ENCODE measurements at places on chromosomes 3 and 15.
A peak's percentile ranks its signal among the peaks of the same experiment; 100 is the strongest.

DNA sequence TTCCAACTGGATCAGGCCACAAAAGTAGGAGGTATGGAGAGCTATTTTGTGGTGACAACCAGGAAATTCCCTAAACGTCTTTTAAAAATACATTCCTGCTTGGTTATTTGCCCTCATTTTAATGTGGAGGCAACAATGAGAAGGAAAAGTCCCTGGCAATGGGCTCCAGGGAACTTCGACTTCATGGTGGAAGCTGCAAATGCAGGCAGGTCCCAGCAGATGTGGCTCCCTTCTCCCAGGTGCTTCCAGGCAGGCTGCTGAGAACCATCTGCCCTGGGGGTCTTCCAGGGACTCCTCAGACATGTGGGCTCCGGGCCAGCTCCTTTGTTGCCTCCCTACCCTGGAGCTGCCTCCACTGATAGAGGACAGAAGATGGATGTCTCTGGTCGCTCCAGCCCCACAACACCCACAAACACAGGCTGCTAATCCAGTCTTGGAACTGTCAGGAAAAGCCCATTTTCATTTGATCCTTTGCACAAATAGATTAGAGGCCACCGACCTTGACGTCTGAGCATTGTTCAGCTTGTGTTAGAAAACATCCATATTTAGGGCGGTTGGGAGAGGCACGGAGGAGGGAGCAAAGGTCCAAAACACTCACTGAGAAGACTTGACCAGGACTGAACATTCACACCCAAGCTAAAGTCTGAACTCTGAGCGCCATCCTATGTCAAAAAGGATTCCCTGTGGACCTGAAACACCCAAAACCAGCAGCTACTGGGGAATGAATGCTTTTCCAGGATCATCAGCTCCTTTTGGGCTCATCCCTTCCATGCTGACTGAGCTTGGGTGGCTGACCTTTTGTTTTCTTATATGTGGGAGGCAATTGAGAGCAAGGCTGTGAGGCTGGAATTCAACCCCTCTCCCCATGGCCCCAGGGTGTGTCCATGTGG lies 30.2 kb upstream of the SLCO2A1 start:
- no peak for DNase-seq

- no peak for DNase-seq
Observed at GRCh38 chr3:192170031-192170430, 557.3 kb downstream of the FGF12 start.

GRCh38 chr15:68311464-68311835 lies 33.9 kb downstream of the FEM1B start:
- DNase-seq, result no peak

- peak; percentile 63 for DNase-seq
Observed at GRCh38 chr3:88203642-88204055, 53.9 kb downstream of the C3orf38 start.

DNA sequence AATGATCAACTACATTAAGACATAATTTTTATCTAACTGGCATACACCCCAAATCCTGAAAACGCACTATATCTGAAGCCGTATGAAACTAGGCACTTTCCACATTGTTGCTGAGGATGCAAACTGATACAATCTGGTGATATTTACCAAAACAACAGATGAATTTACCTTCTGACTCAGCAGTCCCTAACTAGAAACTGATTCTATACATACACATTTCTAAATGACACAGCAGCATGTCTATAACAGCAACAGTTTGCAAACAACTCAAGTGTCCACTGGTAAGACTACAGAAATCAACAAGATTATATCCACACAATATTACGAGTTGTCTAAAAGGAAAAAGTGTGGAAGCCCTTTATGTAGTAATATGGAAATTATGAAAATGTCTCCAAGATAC lies 22.9 kb downstream of the SECISBP2L start:
- DNase-seq, result no peak
